ENCODE measurements at places on chromosomes 4 and X. TPM values are rescaled to one million over a fixed set of nuclear protein-coding genes. Genes with fewer than 3 reads are reported as not detected.

Gene ARMCX2
- total RNA-seq: 129 TPM

Gene SRPX2
- total RNA-seq: not detected

Gene NPFFR2
- 5.9 TPM for total RNA-seq

Gene ITIH6
- not detected for total RNA-seq

Gene PASD1
- not detected for total RNA-seq

Gene SLC10A3
- 17.6 TPM for total RNA-seq

Gene RTL9
- total RNA-seq: 0.31 TPM

Gene TMPRSS11D
- total RNA-seq: not detected

Gene SPIN2A
- 2.6 TPM for total RNA-seq

Gene ZFYVE28
- total RNA-seq: 4.6 TPM

Gene BANK1
- total RNA-seq: 0.87 TPM

Gene SATL1
- total RNA-seq: 0.14 TPM

Gene ANXA5
- 129 TPM for total RNA-seq

Gene BST1
- 1.4 TPM for total RNA-seq

Gene ZCCHC12
- total RNA-seq: 0.08 TPM

Gene SERTM2
- total RNA-seq: 0.59 TPM

Gene CXCL10
- total RNA-seq: not detected

Gene PAGE1
- total RNA-seq: not detected
